Prostate gland (tissue), 2 donors: ENCODE measurements at places on chromosomes 11 and 22. TPM values are rescaled to one million over a fixed set of nuclear protein-coding genes. Genes with fewer than 3 reads are reported as not detected.
A peak's percentile ranks its signal among the peaks of the same experiment; 100 is the strongest.

GRCh38 chr11:846496-847098 lies 3.9 kb downstream of the TSPAN4 start:
- no peak overlapping the region for H3K4me3 ChIP-seq
- H3K36me3 ChIP-seq: no peaks in the 10 kb centered on the region
- peaks cover 27% of the 10 kb centered on the region for H3K4me1 ChIP-seq
- DNase-seq: no peak
- H3K27me3 ChIP-seq: no peaks in the 10 kb centered on the region
- no peak overlapping the region for H3K27ac ChIP-seq

The SLC6A5 gene
- total RNA-seq: 0.40 TPM

- H3K27me3 ChIP-seq: no peaks in the 10 kb centered on the region
Observed at GRCh38 chr11:118353084-118353710, 6.2 kb upstream of the UBE4A start.

DNA sequence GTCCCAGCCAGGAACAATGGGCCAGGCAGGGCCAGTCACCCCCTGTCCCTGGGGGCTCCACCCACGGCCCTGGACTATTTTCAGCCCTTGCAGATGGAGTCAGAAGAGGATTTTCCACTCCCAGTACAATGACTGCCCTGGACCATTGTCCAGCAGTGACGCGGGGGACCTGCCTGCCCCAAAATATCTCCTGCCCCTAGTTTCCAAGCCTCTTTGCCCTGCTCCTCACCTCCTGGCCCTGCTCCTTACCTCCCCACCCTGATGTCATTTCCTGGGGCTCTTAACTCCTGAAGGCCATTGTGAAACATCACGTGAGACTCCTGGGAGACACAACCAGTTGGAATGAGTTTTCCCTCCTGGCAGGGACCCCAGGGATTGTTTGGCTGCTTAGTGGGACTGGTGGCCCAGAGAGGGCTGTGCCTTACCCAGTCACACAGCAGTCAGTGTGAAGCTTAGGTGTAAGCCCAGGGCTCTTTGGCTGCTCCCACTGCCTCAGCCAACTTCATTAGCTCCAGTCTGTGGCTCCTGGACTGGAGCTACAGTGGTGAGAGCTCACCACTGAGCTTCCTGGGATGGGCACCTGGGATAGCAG lies 22.2 kb downstream of the P2RY2 start:
- H3K4me1 ChIP-seq: no peaks in the 10 kb centered on the region
- no peaks in the 10 kb centered on the region for H3K36me3 ChIP-seq
- H3K4me3 ChIP-seq: no peak overlapping the region
- H3K27me3 ChIP-seq: no peaks in the 10 kb centered on the region

DNA sequence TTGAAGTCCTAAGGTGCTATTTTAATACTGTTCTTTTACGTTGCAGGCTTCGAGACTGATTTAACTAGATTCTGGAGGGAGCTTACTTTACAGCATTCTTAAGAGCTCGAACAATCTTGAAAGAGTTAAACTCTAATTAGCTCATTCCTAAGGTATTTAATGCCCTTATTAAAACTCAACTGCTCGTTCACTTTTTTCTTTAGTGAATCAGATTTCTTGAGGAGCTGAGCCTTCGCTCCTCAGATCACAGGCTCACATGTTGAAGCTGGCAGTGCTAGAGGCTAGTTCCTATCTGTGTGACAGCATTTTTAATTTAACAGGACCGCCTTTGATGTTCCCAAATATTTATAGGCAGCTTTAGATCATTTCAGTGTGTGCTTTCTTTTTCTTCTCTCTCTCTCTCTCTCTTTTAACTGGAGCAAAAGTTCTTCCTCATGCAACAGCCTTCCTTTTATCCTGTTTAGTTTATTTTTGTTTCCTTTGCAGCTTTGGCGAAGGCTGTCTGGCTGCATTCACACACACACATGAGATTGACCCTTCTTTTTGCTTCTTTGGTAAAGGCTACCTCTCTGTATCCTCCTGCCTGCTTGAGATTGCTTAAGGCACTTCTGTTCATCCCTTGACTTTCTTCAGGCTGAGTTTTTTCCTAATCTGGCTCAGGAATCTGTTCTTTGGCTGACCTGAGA lies 21.0 kb downstream of the ZNRF3 start:
- DNase-seq: peak; percentile 81
- H3K27me3 ChIP-seq: no peaks in the 10 kb centered on the region
- no peaks in the 10 kb centered on the region for H3K36me3 ChIP-seq
- peak overlapping the region; percentile 75 for H3K27ac ChIP-seq
- peaks cover 23% of the 10 kb centered on the region for H3K4me1 ChIP-seq
